IMR-90 (cell line): ENCODE measurements at places on chromosomes 5 and 9. TPM values are rescaled to one million over a fixed set of nuclear protein-coding genes. Genes with fewer than 3 reads are reported as not detected.

DNA sequence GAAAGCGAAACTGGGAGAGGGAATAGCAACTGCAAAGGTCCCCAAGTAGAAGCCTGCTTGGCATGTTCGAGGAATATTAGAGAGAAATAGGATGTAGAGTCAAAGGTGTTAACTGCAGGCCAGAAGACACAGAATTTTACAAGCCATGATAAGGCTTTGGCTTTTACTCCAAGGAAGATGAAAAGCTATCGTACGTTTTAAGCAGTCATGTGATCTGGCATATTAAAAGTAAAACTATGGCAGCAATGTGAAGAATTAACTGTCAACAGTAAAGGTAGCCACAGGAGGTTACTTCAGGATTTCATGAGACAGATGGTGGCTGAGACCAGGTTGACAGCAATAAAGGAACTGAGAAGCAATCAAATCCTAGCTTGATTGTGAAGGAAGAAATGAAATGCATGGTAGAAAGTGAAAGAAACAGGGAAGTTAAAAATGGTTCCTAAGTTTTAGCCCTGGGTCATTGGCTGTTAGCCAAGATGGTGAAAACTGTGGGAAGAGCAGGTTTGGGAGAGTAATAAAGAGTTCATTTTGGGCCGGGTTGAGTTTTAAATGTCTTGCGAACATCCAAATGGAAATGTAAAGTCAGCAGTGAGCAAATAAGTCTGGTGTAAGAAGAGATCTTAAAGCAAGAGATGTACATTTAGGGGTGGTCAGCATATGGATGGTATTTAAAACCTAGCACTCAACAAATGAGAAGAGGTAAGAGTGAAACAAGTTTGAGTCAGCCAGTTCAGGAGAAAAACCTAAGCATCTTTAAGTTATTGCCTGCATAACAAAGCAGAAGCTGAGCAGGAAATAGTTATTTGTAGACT is 20.3 kb upstream of the TTC33 start:
- no peak for DNase-seq

- peak; percentile 10 for DNase-seq
Measured at GRCh38 chr9:93422977-93423616, 28.4 kb upstream of the FAM120A start.

DNA sequence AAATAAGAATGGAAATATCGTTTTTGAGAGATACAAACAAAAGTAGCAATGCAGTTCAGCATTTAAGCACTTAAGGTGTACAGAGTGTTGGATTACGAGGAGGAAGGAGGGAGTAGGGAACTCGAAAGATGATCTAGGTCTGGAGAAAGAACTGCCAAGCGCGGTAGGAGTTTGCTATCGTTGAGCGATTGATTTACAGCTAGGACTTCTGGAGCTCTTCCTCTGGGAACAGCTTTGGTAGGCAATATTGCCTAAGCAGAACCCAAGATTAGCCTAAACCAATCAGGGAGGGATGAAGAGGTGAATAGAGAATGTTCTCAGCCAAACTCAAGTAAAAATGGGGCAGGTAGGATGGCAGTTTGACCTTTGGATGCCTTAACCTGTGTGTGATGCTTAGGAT is 965 bp downstream of the CLTA start:
- DNase-seq, result no peak

DNA sequence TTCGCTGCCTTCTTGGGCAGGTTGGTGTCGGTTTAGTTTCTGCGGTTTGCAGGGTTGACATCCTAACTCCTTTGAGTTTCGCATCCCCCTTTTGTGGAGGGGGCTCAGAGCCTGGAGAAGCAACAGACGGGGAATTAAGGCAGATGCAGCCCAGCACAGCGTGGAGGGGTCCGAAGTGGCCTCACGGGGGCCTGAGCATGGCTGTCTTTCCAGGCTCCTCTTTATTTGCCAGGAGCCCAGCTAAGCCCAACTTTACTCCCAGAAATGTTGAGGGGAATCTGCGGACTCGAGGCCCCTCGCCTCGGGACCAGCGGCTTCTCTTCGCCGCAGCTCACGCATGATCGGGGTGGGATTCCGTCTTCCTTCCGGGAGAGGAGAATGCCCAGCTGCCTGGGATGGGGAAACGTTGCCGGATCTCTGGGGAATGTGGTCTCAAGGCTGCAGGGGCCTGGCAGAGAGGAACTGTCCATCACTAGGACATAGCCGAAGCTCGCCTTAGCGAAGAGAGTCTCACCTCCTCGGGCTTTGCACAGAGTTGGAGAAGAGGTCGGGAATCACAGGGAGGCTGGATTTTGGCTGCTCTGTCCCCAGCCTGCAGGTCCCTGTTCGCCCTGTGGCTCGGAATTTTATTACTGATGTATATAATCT is 1.3 kb downstream of the RAI14 start:
- peak; percentile 42 for DNase-seq

DNA sequence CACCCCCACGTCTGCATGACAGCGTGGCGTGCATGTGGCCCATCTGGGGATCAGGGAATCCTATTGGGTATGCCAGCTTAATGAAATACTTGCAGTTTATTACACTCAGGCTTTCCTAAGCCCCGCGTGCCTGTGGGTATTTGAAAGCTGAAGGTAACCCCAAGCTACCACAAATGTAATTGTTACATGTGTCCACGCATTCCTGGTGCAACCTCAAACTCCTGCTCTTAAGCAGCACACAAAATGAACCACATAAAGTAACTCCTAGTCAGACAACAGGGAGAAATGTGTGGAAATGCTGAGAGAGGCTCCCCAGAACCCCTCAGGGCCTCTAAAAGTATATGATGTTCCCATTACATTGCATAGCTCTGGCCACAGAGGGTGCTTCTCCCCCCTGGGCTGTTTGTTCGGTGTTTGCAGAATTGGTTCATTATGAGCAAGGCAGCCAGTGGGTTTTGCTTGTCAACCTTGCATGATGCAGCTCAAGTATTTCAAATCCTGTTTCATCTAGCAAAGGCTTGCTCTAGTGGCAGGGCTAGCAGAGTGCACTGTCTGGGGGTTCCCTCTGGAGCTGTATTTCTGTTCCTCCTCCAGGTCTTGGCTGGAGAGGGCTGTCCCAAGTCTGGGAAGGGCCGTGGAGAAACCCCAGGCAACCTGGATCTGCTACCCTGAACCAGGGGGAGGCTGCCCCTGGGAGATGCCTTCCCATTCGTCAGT is 1.8 kb upstream of the DCANP1 start:
- peak; percentile 55 for DNase-seq

GRCh38 chr5:124303366-124303765 is 443.1 kb downstream of the ZNF608 start:
- peak; percentile 6 for DNase-seq

- peak; percentile 29 for DNase-seq
Measured at GRCh38 chr5:109656829-109657228, 32.9 kb upstream of the MAN2A1 start.

DNA sequence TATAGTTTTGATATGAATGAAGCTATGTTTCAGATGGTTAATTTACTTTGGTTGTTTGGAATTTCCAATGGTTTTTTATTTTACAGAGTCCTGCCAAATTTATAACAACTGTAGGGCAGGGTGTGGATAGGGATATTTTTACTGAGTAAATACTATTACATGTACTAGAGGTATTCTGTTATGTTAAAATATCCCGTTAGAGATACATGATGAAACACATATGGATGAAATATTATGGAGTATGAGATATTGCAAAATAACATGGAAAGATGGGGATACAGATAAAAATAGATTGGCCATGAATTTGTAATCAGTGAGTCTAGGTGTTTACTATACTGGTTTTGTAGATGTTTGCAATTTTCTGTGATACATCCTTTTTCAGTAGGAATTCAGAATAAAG is 76.7 kb downstream of the RAB24 start:
- DNase-seq, result no peak

- DNase-seq, result no peak
Measured at GRCh38 chr9:93091056-93091452, 5.0 kb upstream of the CARD19 start.

DNA sequence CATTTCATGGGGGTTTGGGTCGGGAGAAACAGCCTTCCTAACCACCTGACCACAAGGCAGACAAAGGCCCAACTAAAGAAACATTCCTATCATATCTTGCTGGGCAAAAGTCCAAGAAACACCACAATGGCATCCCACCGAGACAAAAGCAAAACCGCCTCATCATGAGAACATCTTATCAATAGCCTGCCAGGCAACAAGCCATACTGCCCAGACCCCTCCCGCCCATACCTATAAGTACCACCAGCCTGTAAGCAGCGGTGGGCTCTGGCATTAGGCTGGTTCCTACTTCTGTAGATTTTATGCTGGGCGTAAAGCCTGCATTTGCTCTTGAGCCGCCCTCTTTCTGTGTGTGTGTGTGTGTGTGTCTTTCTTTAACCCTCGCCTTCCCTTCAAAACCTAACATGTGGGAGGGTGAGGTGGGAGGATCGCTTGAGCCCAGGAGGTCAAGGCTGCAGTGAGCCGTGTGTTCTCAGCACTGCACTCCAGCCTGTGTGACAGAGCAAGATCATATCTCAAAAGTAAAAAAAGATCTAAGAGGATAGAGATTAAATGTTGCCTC is 56.9 kb downstream of the PDE6A start:
- DNase-seq, result peak; percentile 70

- DNase-seq, result peak; percentile 46
Measured at GRCh38 chr5:16411741-16412455, 53.7 kb downstream of the ZNF622 start.

DNA sequence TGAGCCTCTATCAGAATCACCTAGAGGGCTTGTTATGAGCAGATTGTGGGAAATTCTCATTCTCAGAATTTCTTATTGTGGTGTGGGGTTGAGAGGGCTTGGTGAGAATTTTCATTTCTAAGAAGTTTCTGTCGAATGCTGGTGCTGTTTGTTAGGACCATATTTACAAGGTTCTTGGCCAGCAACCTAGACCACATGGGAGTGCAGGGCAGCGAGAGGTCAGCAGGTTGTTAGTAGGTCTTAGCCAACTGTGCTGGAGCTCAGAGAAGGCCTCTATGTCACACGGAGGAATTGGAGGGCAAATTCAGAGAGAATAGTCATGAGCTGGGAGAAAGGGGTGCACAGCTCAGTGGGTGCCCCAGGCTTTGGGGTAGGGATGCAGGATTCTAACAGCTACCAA is 357.0 kb downstream of the LRRC70 start:
- DNase-seq, result no peak

- DNase-seq, result no peak
Measured at GRCh38 chr5:1985781-1986180, 103.1 kb upstream of the IRX4 start.

DNA sequence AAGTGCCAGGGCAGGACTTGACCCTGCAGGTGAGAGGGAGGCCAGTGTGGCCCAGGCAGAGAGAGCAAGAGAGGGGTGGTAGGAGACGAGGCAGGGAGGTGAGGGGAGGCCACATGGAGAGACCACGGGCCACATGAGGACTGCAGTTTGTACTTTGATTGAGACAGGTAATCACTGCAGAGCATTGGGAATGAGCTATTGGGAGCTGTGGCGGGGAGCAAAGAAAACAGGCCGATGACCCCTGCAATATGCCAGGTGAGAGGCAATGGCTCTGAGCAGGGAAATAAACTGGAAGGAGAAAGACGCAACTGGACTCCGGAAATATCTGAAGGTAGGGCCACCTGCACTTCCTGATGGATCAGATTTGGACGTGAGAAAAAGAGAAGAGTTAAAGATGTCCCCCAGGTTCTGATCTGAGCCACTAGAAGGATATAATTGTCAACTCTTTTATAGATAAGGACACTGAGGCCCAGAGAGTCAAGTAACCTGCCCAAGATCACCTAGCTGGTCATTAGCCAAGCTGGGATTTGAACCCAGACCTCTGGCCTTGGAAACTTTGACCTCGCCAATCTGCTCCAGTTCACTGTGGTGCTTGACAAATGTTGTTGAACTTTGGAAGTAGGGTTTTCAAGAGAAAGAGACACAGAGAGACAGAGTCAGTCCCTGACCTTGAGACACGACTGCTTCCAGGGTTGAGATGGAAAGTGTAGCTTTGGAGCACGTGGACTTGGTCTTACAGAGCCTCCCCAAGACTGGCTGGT is 42.3 kb downstream of the DUSP1 start:
- no peak for DNase-seq

Gene COL5A1
- 19.2 and 21.1 TPM in 2 replicates for total RNA-seq

Gene ANGPTL2
- total RNA-seq, result 9.5 and 14.7 TPM in 2 replicates

Gene UTP15
- 28.0 and 31.1 TPM in 2 replicates for total RNA-seq
